ENCODE measurements at places on chromosomes 6 and 20. TPM values are rescaled to one million over a fixed set of nuclear protein-coding genes. Genes with fewer than 3 reads are reported as not detected.

Gene ZNF334
- not detected for total RNA-seq

Gene VEGFA
- total RNA-seq: 38.4 TPM

Gene SPATS1
- total RNA-seq: not detected

Gene WFDC12
- total RNA-seq: not detected

Gene VSX1
- total RNA-seq: 0.43 TPM

Gene CLIC5
- not detected for total RNA-seq

Gene MUC22
- not detected for total RNA-seq

Gene FOXQ1
- 6.2 TPM for total RNA-seq

Gene TMEM244
- total RNA-seq: not detected

Gene TTPAL
- total RNA-seq: 11.3 TPM

Gene BEND3
- total RNA-seq: 3.6 TPM

Gene TRIM31
- total RNA-seq: 1.4 TPM

Gene TFAP2B
- not detected for total RNA-seq

Gene RPS6KA2
- 0.11 TPM for total RNA-seq

Gene ID4
- 0.72 TPM for total RNA-seq

Gene OOEP
- total RNA-seq: not detected

Gene SMLR1
- not detected for total RNA-seq

Gene CAPN11
- not detected for total RNA-seq

Gene TRERF1
- total RNA-seq: 4.9 TPM

Gene WFDC2
- total RNA-seq: not detected

Gene TSHZ2
- not detected for total RNA-seq

Gene CGA
- total RNA-seq: 0.48 TPM

Gene LYRM4
- 28.4 TPM for total RNA-seq

Gene RNF144B
- 0.31 TPM for total RNA-seq

Gene TSBP1
- total RNA-seq: not detected

Gene L3MBTL3
- total RNA-seq: 2.6 TPM

Gene ARMH2
- total RNA-seq: not detected

Gene DDR1
- total RNA-seq: 52.0 TPM

Gene LGSN
- total RNA-seq: 2.3 TPM

Gene SOX18
- total RNA-seq: 1.8 TPM

Gene LRRC1
- 5.8 TPM for total RNA-seq

Gene SRSF3
- total RNA-seq: 652 TPM

Gene PSORS1C1
- total RNA-seq: 6.1 TPM

Gene BHLHE23
- total RNA-seq: not detected

Gene EYA2
- total RNA-seq: 2.2 TPM

Gene FAM83B
- total RNA-seq: not detected

Gene CD40
- total RNA-seq: 3.3 TPM

Gene ZNF184
- total RNA-seq: 2.8 TPM

Gene NR2E1
- total RNA-seq: not detected

Gene CCM2L
- 0.45 TPM for total RNA-seq

Gene RAMACL
- total RNA-seq: 0.43 TPM

Gene RAET1L
- total RNA-seq: 0.44 TPM
